Dermis microvascular lymphatic vessel endothelial cell (primary cell): ENCODE measurements at places on chromosomes 1 and 21. TPM values are rescaled to one million over a fixed set of nuclear protein-coding genes. Genes with fewer than 3 reads are reported as not detected.

- DNase-seq: peak; percentile 45
Measured at GRCh38 chr1:173122958-173123852, 72.5 kb upstream of the TNFSF18 start.

DNA sequence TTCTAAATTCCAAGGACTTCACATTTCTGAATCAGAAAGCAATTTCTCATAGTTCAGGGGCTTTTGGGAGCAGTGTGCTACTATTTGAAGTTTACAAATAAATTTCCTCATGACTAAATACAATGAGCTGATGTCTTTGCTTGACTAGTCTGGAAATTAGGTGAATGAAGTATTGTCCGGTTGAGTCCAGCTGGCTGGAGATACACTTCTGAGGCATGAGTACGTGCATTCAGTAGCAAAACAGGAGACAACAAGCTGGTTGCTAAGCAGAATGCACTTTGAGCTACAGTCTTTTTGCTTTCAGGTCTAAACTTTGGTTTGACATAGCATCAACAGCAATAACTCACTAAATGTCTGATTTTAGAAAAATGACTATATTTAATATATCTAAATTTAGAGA is 27.1 kb downstream of the ZNHIT6 start:
- peak; percentile 28 for DNase-seq

CASQ2 gene
- not detected in 2 replicates for total RNA-seq

ETV3L gene
- under 0.01 TPM in 1 of 2 replicates, not detected in the other for total RNA-seq

DNA sequence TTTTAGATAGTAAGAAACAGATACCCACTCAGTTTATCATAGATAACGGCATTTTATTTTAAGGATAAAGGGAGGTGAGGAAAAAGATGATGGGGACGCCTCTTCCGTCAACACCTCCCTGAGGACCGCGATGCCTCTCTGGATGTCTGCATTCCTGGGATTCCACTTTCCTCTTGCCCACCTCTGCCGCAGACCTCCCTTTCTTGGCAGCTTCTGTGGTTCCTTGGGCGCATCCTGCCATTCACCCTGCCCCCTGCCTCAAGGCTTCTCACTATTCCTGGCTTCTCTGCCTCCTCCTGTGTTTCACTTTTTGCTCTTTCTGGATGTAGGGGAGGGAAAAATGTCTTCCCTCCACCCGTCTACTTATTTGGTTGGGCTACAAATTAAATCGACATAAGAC is 19.9 kb downstream of the HUNK start:
- no peak for DNase-seq

CDK18 gene
- total RNA-seq: 0.25 and 0.39 TPM in 2 replicates

AMY1A gene
- not detected in 2 replicates for total RNA-seq

FASLG gene
- not detected in 2 replicates for total RNA-seq

NEK2 gene
- total RNA-seq: 6.7 and 18.5 TPM in 2 replicates
